ENCODE measurements at places on chromosomes 2 and 18. TPM values are rescaled to one million over a fixed set of nuclear protein-coding genes. Genes with fewer than 3 reads are reported as not detected.

DNA sequence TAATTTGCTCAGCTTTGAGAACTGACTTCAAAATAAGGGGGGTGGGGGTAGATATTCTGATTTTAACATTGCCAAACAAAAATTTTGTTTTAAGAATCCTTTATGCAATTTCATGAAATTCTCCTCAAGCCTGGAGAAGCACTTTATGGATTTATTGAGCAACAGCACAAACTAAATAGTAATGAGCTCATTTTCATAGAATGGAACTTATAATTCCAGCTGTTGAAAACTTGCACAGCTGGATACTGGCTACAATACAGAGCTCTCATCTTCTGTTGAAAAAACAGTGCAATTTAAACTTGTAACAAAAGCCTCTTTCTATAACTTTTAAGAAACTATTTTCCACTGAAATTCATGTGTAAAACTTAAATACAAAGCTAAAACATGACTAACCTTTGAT, 137.6 kb upstream of the FN1 start:
- peaks cover 11% of the 10 kb centered on the region for H3K4me1 ChIP-seq
- DNase-seq: no peak
- no peaks in the 10 kb centered on the region for H3K36me3 ChIP-seq
- H3K4me3 ChIP-seq: no peak overlapping the region
- no peak overlapping the region for H3K27ac ChIP-seq

The RAB11FIP5 gene
- total RNA-seq: 49.4 TPM

The M1AP gene
- not detected for total RNA-seq

The MAP3K19 gene
- total RNA-seq: not detected

The CCDC150 gene
- 18.1 TPM for total RNA-seq

DNA sequence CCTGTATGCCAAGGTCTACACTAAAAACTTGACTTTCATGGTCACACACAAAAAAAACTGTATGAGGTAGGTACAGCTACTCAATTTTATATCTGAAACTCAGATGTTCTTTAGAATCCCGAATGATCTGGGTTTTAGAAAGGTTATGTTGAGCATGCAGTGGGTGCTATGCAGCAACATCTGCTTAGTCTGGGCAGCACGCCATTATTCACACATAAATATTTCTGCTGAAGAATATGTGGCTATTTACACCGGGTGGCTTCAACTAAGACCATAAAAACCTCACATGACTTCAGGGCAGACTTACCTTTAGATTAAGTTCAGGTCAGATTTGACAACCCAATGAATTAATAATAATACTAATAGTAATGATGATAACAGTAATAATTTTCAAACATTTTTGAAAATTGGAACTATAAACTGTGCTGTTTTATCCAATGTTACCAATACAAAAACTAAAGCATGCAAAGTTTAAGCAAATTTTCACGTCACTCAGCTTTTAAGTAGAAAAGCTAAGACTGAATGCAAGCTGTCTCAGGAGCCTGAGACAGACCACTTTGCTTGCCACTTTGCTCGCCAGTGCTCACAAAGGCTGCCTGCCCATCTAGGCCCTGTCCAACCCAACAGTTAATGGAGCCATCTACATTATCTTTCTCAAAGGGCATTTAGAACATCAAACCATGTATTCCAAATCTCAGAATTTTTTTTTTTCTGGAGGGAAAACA, 292.0 kb downstream of the CNTNAP5 start:
- H3K36me3 ChIP-seq: no peaks in the 10 kb centered on the region
- no peak for DNase-seq
- no peaks in the 10 kb centered on the region for H3K4me1 ChIP-seq
- H3K27ac ChIP-seq: no peak overlapping the region

- H3K36me3 ChIP-seq: no peaks in the 10 kb centered on the region
- H3K27ac ChIP-seq: no peak overlapping the region
- no peak overlapping the region for H3K4me3 ChIP-seq
- no peaks in the 10 kb centered on the region for H3K27me3 ChIP-seq
- DNase-seq: peak; percentile 54
Measured at GRCh38 chr18:64037812-64038414, 68.0 kb downstream of the SERPINB8 start.

The SDC1 gene
- 4.0 TPM for total RNA-seq

- no peaks in the 10 kb centered on the region for H3K4me1 ChIP-seq
- no peaks in the 10 kb centered on the region for H3K36me3 ChIP-seq
- no peak overlapping the region for H3K27ac ChIP-seq
- peaks cover 27% of the 10 kb centered on the region for H3K27me3 ChIP-seq
- H3K4me3 ChIP-seq: no peak overlapping the region
Measured at GRCh38 chr2:68730828-68731227, 3.8 kb upstream of the ARHGAP25 start.

- H3K27ac ChIP-seq: no peak overlapping the region
- no peak for DNase-seq
- no peaks in the 10 kb centered on the region for H3K27me3 ChIP-seq
- peaks cover 6% of the 10 kb centered on the region for H3K36me3 ChIP-seq
- H3K4me1 ChIP-seq: peaks cover 4% of the 10 kb centered on the region
- H3K4me3 ChIP-seq: no peak overlapping the region
Measured at GRCh38 chr2:98647636-98648035, 39.2 kb downstream of the UNC50 start.

The RMDN2 gene
- 1.8 TPM for total RNA-seq

GRCh38 chr2:39996653-39997080, 217.6 kb upstream of the THUMPD2 start:
- DNase-seq: peak; percentile 77
- H3K36me3 ChIP-seq: no peaks in the 10 kb centered on the region
- H3K4me1 ChIP-seq: peaks cover 5% of the 10 kb centered on the region
- no peak overlapping the region for H3K27ac ChIP-seq

The NTSR2 gene
- not detected for total RNA-seq

DNA sequence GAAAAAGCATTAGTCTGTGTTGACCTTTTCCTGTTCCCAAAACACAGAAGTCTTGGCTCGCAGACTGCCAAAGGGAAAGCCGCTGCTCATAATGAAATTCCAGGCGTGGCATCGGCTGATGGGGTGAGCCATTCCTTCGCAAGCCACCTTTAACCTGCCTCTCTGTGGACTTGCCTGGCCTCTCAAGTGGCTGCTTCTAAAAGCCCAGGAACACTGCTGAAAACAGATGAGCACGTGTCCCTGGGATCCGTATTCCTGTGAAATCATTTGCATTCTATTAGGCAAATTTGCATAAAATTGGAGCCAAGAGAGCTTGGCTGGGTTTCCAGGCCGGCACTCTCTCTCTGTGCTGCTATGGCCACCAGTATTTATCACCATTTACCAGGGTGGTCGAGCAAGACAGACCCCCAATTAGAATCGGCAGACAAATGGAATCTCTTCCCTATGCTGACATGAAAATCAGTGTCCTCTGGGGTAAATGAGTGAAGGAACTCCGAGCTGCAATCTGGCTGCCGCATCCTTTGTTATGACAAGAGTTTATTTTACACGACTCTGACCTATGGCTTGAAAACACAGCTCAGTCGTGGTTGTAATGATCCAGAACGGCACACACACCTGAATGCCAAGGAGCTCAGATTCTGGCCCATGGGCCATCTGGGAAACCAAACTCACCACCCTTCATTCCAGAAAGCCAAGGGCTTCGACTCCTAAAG, 21.7 kb downstream of the BCL2 start:
- no peak for DNase-seq
- H3K27me3 ChIP-seq: no peaks in the 10 kb centered on the region

The TIMM21 gene
- total RNA-seq: 36.7 TPM

DNA sequence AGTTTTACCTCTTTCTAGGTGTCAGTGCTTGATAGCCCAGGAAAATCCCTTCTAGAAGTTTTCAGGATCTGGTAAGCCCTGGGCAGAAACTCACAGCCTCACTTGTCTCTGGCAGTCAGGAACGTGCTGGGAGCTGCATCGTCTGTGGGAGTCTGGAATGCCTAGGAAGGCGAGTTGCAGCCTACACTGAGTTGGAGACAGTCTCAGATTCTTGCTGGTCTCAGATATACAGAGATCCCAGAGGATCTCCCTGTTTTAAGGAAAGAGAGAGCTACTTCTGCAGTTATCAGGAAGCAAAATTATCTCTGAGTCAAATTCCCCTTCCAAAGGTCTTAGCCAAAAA, 104.4 kb upstream of the CDC42EP3 start:
- no peak overlapping the region for H3K4me3 ChIP-seq
- H3K27ac ChIP-seq: peak overlapping the region; percentile 65
- H3K27me3 ChIP-seq: no peaks in the 10 kb centered on the region
- DNase-seq: no peak
- peaks cover 35% of the 10 kb centered on the region for H3K4me1 ChIP-seq

- H3K4me3 ChIP-seq: no peak overlapping the region
- DNase-seq: no peak
- no peaks in the 10 kb centered on the region for H3K4me1 ChIP-seq
- no peak overlapping the region for H3K27ac ChIP-seq
- no peaks in the 10 kb centered on the region for H3K27me3 ChIP-seq
- no peaks in the 10 kb centered on the region for H3K36me3 ChIP-seq
Measured at GRCh38 chr18:51342815-51343214, 145.3 kb upstream of the MEX3C start.

DNA sequence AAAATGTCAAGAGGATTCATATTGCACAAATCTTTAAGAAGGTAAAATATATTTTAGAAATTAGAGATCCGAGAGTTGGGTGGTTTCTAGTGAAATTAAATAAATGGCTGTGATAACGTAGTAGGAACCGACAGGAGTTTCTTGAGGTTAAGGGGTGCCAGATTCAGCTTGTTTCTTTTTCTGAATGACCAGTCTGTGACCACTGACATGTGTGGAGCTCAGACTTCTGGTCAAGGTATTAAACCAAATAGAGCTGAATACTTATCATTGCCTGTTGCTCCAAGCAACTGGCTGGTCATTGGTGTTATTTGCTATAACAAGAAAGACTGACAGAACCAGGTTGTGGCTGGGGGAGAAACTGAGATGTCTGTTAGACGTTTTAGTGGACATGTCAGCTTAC, 408.2 kb upstream of the HS6ST1 start:
- no peaks in the 10 kb centered on the region for H3K4me1 ChIP-seq
- no peak for DNase-seq
- no peak overlapping the region for H3K4me3 ChIP-seq
- no peak overlapping the region for H3K27ac ChIP-seq
- no peaks in the 10 kb centered on the region for H3K27me3 ChIP-seq

The DAW1 gene
- 2.0 TPM for total RNA-seq

The MLPH gene
- total RNA-seq: not detected

DNA sequence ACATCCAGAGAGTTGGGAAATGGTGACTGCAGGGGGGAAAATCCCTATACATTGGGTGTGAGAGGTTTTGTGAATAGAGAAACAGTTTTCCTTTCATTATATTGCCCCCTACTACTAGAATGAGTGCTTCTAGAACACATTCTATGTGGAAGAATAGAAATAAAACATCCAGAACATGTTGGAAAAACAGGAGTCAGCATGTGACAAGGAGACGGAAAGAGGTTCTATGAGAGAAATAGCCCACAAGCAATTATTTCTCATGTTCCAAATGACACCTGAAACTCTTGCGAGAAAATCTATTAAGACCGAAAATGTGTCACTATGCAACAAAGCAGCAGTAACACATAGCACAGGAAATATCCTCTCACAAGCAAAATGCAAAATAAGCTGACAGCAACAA, 202.7 kb upstream of the SPOPL start:
- DNase-seq: no peak
- H3K4me3 ChIP-seq: no peak overlapping the region
- no peak overlapping the region for H3K27ac ChIP-seq
- H3K4me1 ChIP-seq: peaks cover 4% of the 10 kb centered on the region
- H3K27me3 ChIP-seq: no peaks in the 10 kb centered on the region

DNA sequence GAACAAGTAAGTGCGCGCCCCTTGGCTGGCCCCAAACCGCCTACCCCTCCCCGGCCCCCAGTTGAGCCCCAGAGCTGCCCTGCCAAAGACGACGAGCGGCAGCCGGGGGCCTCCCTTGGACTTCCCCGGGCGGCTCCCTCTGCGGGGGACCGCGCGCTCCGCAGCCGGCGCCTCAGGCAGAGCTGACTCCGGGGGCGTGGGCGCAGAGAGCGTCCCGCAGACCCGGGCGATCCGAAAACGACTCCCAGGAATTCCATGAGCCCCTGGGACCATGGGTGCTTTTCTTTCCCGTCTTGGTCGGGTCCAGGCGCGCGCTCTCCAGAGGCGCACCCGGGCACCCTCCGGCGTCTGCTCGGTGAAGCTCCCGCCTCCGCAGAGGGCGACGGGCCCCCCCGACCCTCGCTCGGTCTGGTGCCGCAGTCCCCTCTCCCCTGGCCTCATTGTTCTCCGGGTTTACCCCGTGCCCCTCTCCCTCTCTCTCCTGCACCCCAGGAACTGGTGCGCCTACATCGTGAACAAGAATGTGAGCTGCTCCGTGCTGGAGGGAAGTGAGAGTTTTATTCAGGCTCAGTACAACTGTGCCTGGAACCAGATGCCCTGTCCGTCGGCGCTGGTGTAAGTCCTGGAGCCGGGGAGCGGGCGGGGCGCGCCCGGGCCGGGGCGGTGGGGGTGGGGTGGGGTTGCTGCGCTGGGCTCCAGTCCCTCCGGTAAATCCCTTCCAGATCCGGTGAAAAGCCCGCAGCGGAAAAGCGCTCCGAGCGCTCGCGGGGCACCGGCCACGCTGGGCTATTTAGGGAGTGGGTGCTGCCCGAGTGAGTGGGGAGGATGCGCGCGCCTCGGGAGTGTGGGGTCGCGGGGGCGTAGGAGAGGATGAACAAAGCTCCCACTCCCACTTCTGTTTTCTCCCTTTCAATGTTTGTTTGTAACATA, 776 bp downstream of the EMILIN2 start:
- no peak for DNase-seq
- peaks cover 38% of the 10 kb centered on the region for H3K27me3 ChIP-seq
- no peak overlapping the region for H3K4me3 ChIP-seq
- H3K36me3 ChIP-seq: no peaks in the 10 kb centered on the region

The RGPD3 gene
- not detected for total RNA-seq

DNA sequence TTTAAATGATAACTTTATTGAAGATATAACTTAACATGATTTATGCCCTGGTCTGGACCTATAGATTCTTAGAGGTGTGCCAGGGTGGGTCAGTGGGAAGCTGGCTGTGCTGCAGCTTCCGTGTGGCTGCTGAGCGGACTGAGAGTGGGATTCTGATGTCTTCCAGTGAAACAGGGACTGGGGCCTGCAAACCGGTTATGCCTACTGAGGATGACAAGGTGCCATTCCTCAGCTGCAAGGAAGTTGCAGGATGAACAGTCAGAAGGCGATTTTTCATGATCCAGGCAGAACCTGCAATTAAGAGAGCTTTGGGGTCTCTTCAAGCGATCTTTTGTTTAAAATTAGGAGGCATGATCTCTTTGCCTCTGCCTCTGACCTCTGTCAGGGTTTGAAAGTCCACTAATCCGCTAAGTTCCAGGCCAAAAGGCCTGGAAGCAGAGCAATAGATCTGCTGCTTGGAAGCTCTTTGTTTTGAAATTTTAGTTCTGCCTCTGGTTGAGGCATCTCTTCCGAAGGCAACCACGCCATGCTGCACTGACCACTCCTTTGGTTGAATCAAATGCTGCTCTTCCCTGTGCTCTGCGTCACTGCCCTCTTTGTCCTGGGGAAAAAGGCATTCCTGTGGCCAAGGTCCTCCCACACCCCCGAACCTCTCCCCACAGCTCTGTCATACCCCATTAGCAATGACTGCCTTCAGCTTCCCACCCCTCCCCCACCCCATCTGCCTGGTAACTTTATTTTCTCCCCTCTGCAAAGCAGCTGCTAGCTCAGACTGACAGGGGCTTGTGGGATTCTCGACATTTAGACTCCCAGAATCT, 2.0 kb downstream of the TMEM169 start:
- H3K4me1 ChIP-seq: peaks cover 9% of the 10 kb centered on the region
- no peak overlapping the region for H3K4me3 ChIP-seq
- no peak overlapping the region for H3K27ac ChIP-seq
- no peak for DNase-seq
- no peaks in the 10 kb centered on the region for H3K36me3 ChIP-seq

Data from endothelial cell of umbilical vein (primary cell).